GOT3 (cell line): ENCODE measurements at places on chromosomes 1 and 21.

DNA sequence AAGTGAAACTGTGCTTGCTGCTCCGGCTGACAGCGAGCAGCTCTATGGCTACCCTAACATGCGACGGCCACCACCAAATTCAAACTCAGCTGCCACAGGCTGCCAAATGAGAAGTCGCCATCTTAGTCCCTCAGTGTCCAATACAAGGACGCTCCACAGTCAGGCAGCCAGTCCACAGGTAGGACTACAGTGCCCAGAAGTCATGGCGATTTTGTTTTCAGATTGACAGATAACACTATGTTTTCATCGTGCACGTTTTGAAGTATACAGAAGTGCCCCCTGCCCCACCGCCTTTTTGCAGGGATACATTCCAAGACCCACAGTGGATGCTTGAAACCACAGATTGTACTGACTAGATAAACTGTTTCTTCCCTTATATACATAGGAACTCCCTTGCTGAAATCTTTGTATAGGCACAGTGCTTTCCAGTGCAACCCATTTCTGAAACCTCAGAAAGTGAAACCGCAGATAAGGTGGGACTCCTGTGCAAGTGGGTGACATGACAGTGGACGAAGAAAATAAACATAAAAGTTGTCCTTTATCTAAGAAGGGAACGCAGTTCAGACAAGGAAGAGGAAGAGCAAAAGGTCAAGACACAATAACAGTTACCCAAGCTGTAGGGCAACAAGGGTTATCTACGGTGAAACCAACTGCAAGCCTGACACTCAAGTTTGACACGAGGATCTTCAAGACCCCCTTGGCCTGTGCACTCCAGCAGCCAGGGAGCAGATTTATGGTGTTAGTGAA, 52.2 kb downstream of the STX6 start:
- no peak for DNase-seq

DNA sequence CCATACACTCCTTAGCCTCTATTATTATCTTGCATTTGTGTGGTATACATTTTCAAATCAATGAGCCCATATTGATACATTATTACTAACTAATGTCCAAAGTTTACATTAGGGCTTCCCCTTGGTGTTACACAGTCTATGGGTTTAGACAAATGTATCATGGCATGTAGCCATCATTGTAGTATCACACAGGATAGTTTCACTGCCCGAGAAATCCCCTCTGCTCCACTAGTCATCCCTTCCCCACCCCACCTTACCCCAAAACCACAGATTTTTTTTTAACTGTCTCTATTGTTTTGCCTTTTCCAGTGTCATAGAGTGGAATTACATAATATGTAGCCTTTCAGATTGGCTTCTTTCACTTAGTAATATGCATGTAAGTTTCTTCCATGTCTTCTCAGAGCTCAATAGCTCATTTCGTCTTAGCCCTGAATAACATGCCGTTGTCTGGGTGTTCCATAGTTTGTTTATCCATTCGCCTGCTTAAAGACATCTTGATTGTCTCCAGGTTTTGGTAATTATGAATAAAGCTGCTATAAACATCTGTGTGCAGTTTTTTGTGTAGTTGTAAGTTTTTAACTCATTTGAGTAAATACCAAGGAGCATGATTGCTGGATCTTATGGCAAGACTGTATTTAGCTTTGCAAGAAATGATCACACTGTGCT, 86.4 kb upstream of the LYST start:
- no peak for DNase-seq

DNA sequence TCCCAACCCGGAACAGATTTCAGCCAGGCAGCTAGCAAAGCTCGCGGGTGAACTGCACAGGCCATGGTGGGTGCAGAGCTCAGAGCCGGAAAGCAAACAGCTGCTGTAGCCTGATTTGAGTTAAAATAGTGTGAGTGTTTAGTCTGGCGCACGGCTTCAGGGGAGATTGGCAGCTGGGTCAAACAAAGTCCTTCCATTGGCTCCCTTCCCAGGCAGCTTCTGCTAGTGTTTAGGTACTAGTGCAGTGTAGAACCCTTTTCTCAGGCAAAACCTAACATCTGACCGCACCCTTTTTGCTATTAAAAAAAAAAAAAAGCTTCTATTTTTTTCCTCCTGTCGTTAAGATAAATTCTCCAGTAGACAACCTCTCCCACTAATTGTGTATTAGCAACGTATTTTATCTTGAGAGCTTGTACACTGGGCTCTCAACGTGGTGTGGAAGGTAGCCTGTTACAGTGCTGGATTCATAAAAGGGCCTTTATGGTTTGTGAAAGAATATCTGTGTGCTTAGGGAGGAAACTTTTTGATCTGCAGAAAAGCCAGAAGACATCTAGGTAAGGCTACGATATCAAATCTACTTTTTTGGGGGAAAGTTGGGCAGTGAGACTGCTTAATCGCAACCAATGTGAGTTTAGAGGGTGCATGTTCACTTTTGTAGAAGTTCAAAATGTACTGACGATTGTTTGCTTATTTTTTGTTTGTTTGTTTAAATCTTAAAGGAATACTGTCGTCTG, 689.6 kb downstream of the USP25 start:
- no peak for DNase-seq

- DNase-seq: no peak
Observed at GRCh38 chr1:37323486-37324377, 150.6 kb upstream of the ZC3H12A start.

DNA sequence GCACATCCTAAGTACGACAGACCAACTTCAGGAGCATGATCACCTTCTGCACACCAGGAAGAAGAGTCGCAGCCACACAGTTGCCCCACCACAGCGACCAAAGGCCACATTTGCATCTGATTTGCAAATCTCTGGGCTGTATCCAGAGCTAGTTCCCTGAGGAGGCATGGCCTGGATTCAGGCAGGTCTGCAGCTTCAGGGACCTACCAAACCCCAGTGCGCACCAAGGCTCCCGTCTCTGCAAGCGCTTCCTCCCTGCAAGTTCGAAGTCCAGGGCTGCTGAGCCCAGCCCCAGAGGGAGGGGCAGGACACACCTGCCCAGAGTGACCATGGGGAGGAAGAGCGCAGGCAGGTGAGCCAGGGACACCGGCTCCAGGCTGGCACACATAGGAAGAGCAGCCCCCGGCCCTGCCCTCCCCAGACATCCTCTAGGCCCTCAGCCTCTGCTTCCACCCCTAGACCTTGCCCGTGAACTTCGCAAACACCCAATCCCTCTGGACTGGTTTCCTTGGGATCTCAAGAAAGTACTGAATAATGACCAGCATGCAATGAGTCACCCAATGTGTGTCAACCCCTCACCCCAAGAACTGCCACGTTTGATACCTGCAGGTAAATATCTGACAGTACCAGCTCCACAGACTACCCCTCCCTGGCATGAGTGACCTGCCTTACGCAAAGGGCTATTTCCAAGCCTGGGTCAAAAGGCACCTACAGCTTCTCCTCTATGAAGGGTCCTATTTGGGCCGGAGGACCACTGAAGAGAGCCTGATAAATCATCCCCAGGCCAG, 36.8 kb downstream of the CASZ1 start:
- no peak for DNase-seq

- no peak for DNase-seq
Observed at GRCh38 chr1:162144853-162145252, 75.4 kb downstream of the NOS1AP start.

DNA sequence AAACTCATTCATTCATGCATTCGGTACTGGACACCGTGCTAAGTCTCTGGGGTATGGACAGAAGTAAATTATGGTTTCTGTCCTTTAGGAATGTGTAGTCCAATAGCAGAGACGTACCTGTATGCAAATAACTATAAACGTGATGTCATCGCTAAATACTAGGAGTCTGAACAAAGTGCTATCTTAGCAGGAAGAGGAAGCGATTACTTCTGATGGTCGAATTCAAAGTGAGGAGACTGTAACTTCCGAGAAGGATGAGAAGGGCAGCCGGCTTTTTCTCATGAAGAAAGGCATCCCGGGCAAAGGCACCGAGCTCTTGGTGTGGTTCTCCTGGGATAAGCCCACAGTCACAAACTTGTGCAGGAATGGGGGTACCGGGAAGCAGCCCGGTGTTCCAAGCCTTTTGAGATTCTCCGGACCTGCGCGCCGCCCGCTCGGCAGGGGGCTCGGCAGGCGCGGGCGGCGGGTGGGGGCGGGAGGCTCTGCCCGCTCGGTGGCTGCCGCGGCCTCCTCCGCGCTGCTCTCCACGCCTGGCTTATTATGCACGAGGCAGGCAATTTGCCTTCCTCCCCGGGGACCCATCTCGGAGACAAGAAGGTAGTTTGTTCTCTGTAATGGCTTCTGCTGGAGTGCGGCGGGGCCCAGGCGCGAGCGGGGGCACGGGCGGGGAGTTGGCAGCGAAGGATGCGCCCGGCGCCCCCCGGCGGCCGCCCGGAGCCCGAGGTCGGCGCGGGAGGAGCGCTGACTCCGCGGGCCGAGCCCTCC, 67.5 kb upstream of the CD1D start:
- DNase-seq: no peak

DNA sequence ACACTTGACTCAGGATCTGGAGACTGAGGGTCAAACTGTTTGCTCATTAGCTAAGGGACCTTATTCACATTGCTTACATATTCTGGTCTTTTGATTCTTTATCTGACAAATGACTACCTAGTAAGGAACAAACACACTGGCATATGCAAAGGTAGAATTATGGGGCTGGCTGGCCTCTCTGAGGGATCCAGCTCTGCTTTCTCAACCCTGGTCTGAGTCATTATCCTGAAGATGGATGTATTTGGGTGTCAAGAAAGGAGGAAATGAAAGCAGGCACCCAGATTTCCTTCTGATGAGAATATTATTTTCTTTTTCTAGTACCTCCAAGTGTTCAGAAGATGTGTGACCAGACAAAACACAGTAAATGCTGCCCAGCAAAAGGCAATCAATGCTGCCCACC, 6.0 kb downstream of the SMCP start:
- DNase-seq: no peak

DNA sequence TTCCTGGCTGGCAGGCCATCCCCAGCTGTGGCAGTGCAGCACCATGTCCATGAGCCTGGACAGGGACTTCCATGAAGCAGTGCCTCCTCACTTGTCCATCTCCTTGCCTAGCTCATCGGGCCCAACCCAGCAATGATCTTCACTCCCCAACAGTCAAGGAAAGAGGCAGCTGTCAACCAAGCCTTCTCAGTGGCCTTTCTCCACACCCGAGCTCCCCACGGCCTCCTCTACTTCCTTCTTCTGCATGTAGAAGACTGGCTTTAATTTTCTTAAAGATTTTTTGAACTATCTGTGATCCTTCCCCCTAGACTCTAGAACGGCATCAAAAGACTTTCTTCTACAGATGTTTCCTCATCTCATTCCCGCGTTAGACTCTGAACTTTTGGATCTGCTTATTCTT, 65.5 kb upstream of the COA6 start:
- no peak for DNase-seq

DNA sequence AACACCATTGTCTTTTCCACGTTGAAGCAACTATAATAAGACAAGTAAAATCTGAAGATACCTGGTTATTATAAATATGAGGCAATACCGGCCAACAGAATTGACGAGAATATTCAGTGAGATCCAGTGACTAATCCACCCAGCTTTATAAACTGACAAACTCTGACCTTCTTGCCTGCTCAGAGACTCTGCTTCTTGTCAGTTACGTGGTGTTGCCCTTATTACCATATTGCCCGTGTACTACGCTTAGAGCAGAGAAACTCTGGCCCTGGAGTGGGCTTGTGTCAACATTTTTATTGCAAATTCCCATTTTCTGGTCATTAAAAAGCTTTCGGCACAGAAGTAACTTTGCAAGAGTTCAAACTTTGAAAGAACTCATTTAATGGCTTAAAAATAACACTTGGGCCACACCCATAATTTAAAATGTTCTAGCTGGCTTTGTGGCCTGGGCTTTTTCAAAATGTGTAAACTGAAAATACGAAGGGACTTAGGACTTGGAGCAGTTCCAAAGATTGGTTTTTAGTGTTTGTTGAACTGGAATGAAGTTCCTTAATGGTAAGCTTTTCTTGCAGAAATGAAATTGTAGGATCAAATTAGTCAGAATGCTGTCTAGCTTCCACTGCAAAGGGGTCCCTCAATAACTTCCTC, 266.2 kb downstream of the LMO4 start:
- no peak for DNase-seq

DNA sequence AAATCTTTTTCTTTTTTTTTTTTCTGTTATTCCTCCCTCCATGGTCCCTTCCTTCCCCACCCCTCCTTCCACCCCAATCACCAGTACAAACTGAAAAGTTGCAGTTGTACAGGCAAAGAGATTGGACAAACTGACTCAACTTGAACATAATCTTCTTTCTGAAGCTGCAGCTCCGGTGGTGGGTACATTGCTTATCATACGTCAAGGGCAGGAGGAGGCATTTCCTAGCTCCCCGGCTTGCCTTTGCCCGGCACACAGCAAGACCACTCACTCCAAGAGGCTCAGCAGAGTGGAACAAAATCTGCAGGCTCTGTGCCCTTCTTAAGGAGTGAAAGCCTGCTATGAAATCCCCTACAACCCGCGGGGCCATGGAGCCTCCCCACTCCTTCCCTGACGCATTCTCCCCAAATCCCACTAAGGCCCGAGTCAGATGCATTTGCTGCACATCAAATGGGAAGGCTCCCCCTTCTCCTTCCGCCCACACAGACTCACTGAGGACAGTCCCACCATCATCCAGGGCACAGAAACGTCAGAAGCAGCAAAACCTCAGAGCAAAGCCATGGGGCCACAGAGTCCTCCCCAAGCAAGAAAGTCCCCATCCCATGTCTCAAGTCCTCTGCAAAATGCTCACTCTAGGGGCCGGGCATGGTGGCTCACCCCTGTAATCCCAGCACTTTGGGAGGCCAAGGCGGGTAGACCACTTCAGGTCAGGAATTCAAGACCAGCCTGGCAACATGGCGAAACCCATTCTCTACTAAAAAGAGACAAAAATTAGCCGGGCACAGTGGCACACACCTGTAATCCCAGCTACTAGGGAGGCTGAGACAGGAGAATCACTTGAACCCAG, 45.9 kb downstream of the SYF2 start:
- no peak for DNase-seq

DNA sequence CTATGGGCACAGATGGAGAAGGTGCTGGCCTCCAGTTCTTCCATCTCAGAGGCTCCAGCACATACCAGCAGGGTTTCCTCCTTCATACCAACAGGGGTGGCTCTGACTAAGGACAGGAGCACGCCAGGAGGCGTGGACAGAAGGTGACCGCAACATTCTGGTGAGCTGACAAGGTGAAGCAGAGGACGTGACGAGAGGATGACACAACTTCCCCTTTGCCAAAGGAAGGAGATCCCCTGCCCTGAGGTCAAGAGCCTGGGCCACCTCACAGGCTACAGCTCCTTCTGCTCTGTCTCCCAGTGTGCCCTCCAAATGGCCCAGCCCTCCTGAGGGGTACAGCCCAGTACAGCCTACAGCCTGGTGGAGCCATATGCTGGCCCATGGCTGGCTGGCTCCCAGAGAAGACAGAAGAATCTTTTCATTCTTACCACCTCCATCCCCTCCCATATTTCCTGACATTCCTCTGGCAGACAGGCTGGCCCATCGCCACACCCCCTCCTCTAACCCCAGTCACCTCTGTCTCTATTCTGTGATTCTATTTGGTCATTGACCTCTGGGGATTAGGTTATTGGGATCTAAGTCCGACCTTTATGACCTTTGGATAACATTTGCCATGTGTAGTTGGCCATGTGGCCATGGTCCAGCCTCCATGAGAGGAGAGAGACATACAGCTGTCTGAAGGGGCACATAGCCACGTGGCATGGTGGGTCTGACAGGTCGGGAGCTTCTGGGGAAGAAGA, 5.1 kb upstream of the LAMB3 start:
- DNase-seq: no peak

GRCh38 chr1:113545626-113546025, 155.3 kb downstream of the MAGI3 start:
- DNase-seq: no peak
